ENCODE measurements at places on chromosomes 4 and X.

DNA sequence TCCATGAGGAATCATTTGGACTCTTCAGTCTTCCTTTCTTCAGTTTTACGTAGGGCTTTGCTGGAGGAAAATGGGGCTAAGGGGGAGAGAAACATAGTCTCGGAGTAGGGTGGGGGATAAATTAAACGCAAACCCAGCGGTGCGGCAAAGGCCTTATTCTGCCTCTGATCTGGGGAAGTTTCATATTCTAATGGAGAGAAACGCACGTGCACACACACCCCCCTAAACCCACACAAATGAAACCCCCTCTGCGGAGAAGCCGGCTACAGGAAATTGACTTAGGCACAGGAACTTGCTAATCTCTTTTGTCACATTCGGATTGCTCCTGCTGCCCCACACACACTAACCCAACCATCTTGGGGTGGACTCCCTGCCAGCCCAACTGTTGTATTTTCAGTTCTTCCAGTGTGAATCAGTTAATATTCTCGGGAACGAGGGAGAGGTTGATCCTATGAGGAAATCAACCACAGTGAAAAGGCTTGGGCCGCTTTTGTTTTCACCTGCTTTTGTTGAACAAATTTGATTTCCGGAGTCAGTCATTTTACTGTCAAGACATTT lies at the start of gene RHOH:
TSS of gene RHOH (plus strand) at position 308 of the 558 bp plus-strand sequence. CDS start 46,356 bp downstream, outside the sequence.
- no peak for DNase-seq

- no peak for DNase-seq
These were observed 895.1 kb downstream of the PCDH18 start for GRCh38 chr4:136637071-136637777.

DNA sequence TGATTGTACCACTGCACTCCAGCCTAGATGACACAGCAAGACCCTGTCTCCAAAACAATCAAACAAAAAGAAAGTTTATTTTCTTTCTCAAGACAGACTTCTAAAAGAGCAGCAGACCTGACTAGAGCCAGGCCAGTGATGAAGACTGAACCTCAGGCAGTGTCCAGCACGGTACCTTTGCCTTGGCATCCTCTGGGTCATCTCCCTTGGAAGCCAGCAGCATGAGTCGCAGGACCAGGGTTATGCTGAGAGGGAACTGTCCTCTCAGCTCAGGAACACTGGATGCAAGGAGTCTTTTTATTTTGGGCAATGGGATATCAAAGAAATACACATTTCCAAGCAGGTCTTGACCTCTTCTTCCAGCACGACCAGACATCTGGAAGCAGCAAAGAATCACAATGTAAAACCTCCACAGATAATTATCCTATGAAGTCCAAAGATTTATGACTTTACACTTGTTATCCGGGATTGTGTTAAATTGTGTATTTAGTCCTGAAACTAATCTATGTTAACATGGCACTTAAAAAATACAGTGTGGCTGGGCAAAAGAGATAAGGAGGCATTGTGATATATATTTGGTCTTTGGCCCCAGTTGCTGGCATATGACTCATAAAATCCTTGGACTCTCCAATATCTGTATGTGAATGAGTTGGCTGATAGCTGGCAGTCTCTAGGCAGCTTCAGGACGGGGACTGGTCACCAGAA lies 66.0 kb upstream of the DDX60 start:
- no peak for DNase-seq

GRCh38 chr4:176393306-176394013 lies 73.7 kb downstream of the SPCS3 start:
- no peak for DNase-seq

DNA sequence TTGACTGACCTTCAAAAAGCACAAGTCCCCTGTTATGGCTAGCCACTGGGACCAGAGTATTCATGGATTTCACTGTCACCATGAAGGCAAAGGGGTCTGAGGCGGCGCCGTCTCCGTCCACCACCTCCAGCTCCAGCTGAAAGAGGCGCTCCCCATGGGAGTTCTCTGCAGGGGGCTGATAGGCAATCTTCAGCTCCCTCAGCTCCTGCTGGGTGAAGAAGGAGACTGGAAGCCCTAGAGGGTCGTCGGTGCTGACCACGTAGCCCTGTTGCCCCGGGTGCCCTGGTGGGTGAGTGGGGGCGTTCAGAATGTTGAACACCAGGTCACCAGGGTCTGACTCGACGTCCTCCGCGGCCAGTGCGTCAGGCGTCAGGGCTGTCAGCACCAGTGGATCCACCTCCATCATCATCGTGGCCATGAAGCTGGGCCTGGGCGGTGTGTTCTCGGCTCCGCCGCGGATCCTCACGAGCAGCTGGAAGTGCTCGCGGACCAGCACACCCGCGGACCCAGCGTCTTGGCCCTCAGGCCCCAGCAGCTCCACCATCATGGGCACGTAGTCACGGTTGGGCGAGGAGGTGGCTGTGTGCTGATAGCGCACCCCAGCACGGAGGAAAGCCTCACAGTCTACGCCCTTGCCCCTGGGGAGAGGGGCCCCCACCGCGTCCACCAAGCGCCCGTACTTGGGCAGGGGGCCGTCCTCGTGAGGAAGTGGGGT lies 987 bp downstream of the FREM3 start:
- no peak for DNase-seq

- no peak for DNase-seq
These were observed at the start of gene PRDM5 for GRCh38 chr4:120922381-120923206. PRDM5 (minus strand) TSS chr4:120922726; CDS start chr4:120922608, 118 bp downstream.

GRCh38 chrX:74465424-74465823 lies 44.1 kb downstream of the SLC16A2 start:
- DNase-seq = no peak

DNA sequence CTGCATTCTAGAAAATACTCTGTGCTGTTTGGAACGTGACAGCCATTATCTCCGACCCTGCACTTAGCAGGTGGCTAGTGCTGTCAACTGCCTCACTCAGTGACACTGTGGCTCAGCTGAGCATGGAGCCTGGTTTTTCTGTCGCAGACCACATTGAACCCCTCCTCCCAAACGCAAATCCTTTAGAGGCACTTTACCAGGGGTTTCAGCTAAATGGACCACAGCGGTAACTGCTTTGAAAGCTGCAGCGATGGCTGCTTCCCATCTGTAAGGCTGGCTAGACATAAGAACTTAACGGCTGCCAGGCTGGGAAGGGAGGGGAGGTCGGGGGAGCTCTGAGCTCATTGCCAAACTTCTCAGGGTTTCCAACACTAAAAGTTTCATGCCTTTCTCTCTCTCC lies 8.1 kb downstream of the SLC34A2 start:
- no peak for DNase-seq

GRCh38 chrX:79169484-79169883 lies 25.0 kb downstream of the GPR174 start:
- no peak for DNase-seq

DNA sequence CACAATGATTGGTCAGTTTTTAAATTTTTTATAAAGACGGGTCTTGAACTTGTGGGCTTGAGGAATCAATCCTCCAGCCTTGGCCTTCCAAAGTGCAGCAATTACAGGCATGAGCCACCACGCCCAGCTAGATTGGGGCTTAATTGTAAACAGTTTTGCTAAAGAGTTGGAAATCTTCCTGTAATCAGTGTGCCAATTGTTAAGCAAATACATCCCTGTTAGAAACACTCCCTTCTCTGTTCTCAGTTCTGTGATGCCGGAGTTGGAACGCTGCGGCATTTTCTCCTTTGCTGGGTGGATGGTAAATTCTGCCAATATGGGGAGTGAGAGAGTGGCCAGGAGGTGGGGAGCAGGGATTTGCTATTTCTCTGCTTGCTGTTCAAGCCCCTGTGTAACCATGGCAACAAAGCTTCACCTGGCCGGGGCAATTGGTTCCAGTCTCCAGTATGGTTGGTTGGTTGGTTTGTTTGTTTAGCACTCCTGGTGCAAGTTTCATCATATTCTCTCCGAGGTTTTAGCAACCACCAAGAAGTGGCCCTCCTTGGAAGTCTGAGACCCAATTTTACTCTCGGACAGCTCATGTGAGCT lies 3.0 kb upstream of the SPATA4 start:
- DNase-seq = no peak

DNA sequence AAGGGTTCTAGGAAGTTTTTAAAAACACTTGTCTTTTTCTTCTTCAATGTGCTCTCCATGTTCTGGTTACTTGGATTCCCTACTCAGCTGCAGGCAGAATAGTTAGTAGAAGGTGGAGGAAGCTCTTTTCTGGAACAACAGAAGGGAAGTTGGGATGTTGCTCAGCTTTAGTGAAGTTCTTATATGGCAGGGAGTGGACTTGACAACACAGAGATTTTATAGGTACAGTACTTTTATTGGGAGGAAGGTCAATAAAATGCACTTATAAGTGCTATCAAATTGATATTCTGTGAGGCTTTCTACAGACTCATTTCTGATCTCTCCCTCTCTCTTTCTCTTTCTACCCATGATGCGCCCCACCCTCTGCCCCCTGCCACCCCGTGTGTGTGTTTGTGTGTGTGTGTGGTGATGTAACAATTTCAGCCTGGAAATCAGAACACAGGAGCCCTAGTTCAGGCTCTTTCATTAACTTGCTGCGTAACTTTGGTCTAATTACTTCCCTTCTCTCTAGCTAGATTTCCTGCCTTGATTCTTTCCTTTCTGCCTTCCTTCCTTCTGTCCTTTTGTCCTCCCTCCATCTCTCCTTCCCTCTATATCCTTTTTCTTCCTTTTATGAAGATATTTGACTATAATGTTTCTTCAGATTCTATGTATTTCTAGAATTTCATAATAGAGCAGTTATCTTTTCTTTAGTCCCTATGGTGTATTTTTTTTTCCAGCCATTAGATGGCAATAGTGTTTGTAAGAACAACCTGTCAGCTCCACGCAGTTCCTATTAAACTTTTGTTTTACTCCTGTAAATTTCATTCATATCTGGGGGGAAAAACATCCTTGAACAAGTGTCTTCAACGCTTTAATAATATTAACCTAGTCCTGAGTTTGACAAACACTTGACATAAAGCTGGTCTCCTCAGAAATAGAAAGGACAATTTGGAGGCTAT lies 37.1 kb downstream of the HEPH start:
- DNase-seq = no peak

- DNase-seq = no peak
These were observed 15.6 kb downstream of the XPNPEP2 start for GRCh38 chrX:129754056-129755024.

DNA sequence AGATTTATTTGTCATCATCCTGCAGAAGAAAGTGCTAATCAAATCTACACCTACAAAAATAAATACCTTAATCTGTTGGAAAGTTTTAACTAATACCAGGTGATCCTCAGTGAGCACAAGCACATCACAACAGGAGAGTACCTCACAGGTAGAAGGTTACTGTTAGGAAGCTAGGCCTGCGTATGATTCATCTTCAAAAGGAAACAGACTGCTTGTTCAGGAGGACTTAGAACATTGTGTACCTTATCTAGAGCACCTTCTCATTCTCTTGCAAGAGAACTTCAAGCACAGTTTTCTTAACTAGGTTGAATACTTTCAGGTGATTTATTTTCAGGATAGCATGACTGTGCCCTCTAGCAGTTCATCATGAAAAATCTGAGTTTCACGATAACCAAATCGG lies 54.2 kb downstream of the MND1 start:
- no peak for DNase-seq

GRCh38 chrX:47644557-47645091 lies 5.7 kb downstream of the ELK1 start:
- DNase-seq = peak; percentile 1

DNA sequence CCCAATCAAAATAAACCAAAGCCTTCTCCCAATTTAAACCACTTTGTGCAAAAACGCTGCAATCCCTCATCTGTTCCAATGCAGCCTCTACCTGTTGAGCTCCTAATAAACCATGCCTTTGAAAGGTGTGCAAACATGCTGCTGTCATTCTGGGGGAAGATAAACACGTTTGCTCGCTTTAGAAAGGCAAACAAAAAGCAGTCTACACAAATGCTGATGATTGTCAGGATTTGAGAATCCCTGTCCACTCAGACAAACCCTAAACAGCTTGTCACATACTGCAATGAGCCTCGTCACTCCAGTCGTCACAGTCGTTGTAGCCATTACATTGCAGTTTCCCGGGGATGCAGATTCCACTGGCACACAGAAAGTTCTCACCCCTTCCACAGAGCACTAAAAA lies 145.2 kb downstream of the CORIN start:
- peak; percentile 26 for DNase-seq

DNA sequence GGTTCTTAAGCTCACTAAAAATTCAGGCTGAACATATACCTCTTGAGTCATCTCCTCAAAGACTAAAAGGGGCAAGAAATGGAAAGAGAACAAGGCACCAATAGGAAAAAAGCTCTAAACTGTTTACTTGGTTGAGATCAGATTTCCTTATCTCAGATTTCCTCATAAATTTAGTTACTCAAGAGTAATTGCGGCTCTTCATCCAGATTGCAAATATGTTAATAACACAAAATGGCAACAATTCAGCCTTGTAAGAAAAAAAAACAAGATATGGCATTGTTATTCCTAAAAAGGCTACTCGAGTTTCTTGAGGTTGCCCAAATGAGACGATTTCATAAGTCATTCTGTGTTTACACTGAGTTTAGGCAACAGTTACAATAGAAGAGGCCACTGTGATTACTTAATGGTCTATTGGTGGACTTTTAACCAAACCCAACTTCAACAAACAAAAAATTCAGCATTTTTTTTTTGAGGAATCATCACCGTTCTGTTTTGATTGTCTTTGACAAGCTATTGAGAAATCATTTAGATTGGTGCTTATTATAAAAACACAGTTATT lies 97.9 kb upstream of the PDHA1 start:
- no peak for DNase-seq

GRCh38 chr4:5758741-5759140 lies 47.7 kb downstream of the EVC start:
- no peak for DNase-seq

DNA sequence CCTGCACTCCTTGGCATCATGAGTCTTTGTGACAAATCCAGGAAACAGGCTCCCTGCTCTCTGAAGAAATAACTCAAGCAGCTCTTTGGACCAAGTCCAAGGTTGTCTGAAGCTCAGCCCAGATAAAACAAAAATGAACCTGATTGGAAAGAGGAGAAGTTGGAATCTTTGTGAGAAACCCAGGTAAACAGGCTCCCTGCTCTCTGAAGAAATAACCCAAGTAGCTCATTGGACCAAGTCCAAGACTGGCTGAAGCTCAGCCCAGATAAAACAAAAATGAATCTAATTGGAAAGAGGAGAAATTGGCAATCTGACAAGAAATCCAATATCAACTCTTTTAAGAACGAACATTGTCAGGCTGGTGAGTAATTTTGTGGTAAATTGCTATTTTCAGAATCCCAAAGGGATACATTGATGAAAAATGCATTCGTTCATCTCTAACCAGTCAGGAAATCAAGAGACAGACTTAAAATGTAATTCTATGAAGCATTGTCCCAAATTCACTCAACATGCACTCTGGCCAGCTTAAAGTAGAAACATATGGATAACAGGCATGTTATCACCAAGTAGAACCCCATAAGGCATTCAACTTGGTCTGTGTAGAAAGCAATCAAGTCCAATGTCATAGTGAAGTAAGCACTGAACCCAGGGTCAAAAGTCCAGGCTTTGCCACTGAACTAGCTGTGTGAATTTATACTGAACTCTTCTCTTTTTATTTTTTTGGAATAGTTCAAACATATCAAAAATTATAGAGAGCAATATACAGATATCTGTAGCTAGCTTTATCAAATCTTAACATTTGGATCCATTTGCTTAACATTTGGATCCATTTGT lies 16.8 kb upstream of the NFXL1 start:
- DNase-seq = no peak

- no peak for DNase-seq
These were observed at the start of gene BMPR1B for GRCh38 chr4:94757192-94758140. BMPR1B (plus strand) TSS chr4:94757955; CDS start chr4:95104425, 346,470 bp downstream.
